ENCODE measurements at places on chromosomes 1 and 21. TPM values are rescaled to one million over a fixed set of nuclear protein-coding genes. Genes with fewer than 3 reads are reported as not detected.

GRCh38 chr1:174074757-174075156 is 52.6 kb upstream of the RC3H1 start:
- no peak overlapping the region for H3K27ac ChIP-seq
- no peak overlapping the region for H3K4me3 ChIP-seq
- no peaks in the 10 kb centered on the region for H3K4me1 ChIP-seq
- no peak for DNase-seq
- H3K27me3 ChIP-seq: no peaks in the 10 kb centered on the region
- no peaks in the 10 kb centered on the region for H3K36me3 ChIP-seq

- H3K27me3 ChIP-seq: no peaks in the 10 kb centered on the region
- no peaks in the 10 kb centered on the region for H3K4me1 ChIP-seq
- peak overlapping the region; percentile 86 for H3K4me3 ChIP-seq
Observed at GRCh38 chr1:37989361-37989930, 376 bp downstream of the SF3A3 start.

The ASPM gene
- polyA plus RNA-seq: 19.5 TPM

DNA sequence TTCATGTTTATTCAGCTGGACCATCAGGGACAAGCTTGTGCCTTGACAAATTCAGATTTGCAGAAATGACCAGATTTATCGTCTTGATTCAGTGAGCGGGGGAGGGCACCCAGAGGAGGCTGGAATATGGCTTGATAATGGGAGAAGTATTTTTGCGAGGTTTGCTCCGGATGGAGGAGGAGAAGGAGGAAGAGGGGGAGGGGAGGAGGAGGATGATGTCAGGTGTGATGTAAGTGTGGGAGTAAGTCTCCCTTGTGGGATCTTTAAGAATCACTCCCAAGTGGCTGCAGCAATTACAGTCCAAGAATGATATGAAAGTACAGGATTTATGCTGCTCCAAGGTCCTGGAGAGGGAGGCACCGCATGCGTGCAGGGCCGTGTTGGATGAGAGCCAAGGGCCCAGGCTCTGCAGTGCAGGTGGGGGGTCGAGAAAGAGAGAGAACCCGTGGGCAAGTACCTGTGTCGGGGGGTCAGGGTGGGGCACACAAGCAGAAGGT is 5.6 kb upstream of the ZNF496 start:
- no peak for DNase-seq
- peaks cover 5% of the 10 kb centered on the region for H3K27me3 ChIP-seq
- H3K4me1 ChIP-seq: peaks cover 27% of the 10 kb centered on the region
- H3K4me3 ChIP-seq: no peak overlapping the region
- H3K27ac ChIP-seq: no peak overlapping the region

The PLA2G2D gene
- polyA plus RNA-seq: 0.15 TPM

DNA sequence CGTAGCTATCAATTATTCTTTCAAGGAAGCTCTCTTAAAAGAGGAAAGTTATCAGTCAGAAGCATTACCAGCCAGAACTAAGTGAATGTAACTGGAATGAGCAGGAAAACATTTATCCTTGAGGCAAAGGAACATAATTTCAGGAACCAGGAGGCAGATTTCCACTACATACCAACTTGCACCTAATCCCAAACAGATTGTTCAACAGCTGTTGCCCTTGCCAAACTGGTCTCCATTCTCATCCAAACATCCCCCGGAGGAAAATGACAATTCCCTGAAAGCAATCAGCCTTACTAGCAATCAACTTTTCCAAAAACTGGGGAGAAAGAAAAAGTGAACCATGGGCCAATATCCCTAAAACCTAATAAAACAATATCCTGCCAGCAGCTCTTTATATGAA is 35.0 kb downstream of the ENAH start:
- no peak overlapping the region for H3K27ac ChIP-seq
- no peaks in the 10 kb centered on the region for H3K4me1 ChIP-seq
- no peaks in the 10 kb centered on the region for H3K36me3 ChIP-seq
- no peaks in the 10 kb centered on the region for H3K27me3 ChIP-seq
- no peak overlapping the region for H3K4me3 ChIP-seq
- DNase-seq: no peak

GRCh38 chr1:33284049-33284448 is 27.8 kb downstream of the ZNF362 start:
- DNase-seq: no peak
- H3K27ac ChIP-seq: no peak overlapping the region
- H3K36me3 ChIP-seq: no peaks in the 10 kb centered on the region
- H3K4me1 ChIP-seq: no peaks in the 10 kb centered on the region

- no peak overlapping the region for H3K27ac ChIP-seq
- H3K4me1 ChIP-seq: no peaks in the 10 kb centered on the region
- no peak overlapping the region for H3K4me3 ChIP-seq
- no peaks in the 10 kb centered on the region for H3K36me3 ChIP-seq
- DNase-seq: no peak
- H3K27me3 ChIP-seq: no peaks in the 10 kb centered on the region
Observed at GRCh38 chr1:60059468-60059867, 14.1 kb downstream of the C1orf87 start.

DNA sequence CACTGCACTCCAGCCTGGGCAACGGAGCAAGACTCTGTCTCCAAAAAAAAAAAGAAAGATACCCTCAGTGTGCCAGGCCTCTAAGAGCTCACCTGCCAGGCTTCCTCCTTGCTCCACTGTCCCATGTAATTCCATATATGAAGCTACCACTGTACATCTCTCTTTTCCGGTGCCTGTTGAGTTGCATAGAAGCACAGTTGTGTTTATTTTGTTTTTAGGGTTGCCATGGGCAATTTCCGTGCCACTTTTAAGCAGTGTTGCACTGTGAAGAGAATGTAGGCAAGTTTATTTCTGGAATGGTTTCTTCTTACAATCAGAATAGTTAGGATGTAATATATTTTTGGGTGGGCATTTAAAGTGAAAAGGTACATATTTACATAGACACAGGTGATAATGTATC is 23.3 kb downstream of the MR1 start:
- no peaks in the 10 kb centered on the region for H3K36me3 ChIP-seq
- no peak overlapping the region for H3K4me3 ChIP-seq
- H3K27ac ChIP-seq: no peak overlapping the region
- H3K27me3 ChIP-seq: no peaks in the 10 kb centered on the region

DNA sequence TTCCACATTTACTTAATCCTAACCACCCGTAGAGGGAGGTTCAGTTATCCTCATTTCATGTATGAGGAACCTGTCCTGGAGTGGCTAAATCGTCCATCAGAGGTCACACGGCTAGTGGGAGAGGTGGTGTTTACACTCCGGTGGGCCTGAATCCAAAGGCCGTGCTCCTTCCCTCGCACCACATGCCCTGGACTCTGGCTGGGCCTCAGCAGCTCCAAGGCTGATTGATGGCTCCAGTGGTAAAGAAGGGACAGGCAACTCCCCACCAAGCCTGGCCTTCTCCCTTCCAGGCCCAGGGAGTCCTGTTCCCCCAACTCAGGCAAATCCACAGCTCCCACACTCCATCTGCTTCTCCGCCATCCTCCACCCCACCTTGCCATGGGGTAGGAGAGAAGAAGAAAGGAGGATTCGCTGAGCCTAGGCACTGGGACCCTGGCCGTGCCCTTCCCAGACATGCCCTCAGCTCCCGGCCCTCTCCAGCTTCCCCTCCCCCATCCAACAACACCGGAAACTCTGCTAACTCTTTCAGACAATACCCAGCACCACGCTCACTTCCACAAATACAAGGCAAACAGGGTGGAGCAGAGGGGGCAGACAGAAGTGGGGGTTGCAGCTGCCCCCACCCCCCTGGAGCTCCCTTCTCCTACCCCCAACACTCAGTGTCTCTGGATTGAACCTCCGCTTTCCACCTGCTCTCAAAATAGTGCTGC is 10.9 kb downstream of the ARHGEF2 start:
- no peaks in the 10 kb centered on the region for H3K36me3 ChIP-seq
- H3K27ac ChIP-seq: peak overlapping the region; percentile 71
- no peaks in the 10 kb centered on the region for H3K27me3 ChIP-seq
- peaks cover 93% of the 10 kb centered on the region for H3K4me1 ChIP-seq
- no peak for DNase-seq

- H3K27ac ChIP-seq: no peak overlapping the region
- H3K27me3 ChIP-seq: no peaks in the 10 kb centered on the region
- no peak overlapping the region for H3K4me3 ChIP-seq
Observed at GRCh38 chr1:69485616-69486015, 82.1 kb upstream of the LRRC7 start.

The PADI4 gene
- 2.3 TPM for polyA plus RNA-seq

DNA sequence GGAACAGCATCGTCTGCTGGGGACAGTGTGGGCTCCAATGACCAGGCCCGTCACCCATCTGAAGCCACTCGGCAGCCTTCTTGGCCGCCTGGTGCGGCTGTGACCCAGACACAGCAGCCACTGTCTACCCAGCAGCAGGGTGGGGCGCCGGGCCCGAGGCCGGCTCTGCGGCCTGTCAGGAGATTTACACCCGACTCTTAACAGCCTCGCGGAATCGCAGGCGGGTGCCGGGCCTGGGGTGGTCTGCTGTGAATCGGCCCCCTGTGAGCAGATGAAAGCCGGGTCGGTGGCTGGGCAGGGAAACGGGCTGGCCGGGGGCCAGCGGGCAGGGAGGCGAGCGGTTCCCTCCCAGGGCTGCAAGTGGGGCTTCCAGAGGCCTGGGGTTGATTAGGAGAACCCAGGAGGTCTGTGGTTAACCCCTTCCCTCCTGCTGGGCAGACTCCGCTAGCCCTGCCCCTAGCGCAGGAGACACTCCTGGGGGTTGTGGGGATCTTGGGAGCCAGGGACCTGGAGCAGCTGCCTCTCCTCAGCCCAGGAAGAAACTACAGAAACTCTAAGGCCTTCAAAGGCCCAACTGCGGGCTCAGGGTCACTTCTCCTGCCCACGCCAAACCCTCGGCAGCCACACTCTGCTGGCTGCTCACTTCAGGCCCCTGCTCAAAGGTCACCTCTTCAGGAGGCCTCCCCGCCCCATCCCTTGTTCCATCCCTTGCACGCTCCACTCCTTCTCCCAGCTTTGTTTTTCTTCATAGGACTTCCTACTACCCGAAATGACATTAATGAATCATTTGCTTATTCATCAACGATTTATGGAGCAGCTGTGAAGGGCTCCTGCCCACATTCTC is 15.6 kb downstream of the RUNX3 start:
- no peaks in the 10 kb centered on the region for H3K36me3 ChIP-seq
- H3K27ac ChIP-seq: no peak overlapping the region
- no peak for DNase-seq

DNA sequence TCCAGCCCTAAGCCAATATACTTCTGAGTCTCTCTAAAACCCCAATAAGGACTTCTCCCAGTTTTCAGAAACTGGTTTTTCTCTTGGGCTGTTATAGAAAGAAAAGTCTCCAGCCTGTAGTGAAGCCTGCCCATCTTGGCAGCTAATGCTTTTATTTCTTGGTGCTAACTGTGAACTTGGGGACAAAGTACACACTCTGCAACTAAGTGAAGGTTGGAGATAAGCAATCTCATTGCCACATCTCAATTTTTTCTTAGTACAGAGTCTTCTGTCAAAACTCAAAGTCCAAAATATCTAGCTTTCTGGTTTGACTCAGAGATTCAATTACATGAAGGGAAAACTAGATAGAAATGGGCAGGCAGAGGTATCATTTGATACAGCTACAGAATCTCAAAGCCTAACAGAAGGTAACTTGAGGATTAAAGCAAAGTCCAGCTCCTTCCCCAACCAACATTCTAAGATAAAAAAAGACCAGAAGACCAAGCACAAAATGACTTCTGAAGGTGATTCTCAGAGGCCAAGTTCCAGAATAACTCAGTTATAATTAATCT is 14.0 kb downstream of the AK2 start:
- no peak overlapping the region for H3K4me3 ChIP-seq
- H3K27me3 ChIP-seq: no peaks in the 10 kb centered on the region
- no peak for DNase-seq
- peaks cover 23% of the 10 kb centered on the region for H3K4me1 ChIP-seq

DNA sequence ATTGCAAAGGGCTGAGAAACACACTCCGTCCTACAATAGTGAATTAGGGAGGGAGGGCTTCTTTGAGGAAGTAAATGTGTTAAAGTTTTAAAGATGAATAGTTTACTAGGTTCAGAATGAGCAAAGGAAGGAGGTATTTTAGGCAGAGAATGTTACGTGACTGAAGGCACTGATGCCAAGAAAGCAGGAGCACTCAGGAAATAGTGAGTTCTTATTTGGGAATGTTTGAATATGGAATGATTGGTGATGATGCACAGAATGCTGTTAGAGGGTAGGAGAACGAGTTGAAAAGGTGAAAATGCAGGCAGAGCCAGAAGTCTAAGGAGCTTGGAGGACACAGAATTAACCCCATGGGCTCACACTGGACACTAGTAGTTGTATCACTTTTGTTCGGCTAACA is 108.0 kb downstream of the NRIP1 start:
- H3K4me3 ChIP-seq: no peak overlapping the region
- no peaks in the 10 kb centered on the region for H3K27me3 ChIP-seq
- H3K27ac ChIP-seq: no peak overlapping the region
- no peak for DNase-seq
- H3K36me3 ChIP-seq: no peaks in the 10 kb centered on the region

DNA sequence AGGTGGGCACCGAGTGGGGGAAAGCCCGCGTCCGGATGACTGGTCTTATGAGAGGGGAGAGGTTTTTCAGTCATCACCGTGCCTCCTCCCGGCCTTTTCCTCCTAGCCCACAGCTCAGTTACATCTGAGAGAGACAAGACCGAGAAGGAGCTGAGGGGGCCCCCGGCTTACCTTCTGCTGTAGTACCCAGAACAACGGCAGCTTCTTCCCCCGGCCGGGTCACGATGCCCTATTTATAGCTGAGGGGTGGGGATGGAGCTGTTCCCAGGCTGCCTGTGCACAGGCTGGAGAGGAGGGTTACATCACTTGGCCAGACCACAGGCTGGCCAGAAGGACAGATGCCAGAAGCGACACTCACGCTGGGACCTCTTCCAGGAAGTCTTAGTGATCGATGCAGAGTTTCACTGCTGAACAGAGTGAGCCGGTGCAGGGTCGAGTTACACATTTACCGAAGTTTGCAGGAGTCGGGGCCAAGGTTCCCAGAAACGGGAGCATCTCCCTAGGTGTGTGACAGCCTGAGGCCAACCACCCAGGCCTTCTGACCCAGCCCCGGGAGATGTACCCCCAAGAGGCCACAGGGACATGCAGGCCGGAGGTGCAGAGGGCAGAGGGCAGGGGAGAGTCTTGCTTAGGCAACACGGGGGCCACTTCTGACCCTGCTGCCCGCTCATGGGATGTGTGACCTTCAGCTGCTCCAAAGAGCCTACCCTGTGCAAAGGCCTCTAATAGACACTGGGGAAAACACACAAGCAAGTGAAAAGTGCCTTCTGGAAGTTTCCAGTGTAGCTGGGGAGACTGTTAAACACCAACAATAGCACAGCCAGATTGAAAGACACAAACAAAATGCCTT is at the start of gene AGT:
Gene AGT, minus strand, starts transcription at position 208 of the 850 bp plus-strand sequence. CDS start 3,299 bp downstream, outside the sequence.
- no peak within 1 kb of the TSS for H3K4me3 ChIP-seq

The CD1E gene
- not detected for polyA plus RNA-seq

- DNase-seq: no peak
- H3K27me3 ChIP-seq: no peaks in the 10 kb centered on the region
- H3K4me1 ChIP-seq: no peaks in the 10 kb centered on the region
- H3K27ac ChIP-seq: no peak overlapping the region
Observed at GRCh38 chr1:164836614-164837018, 277.6 kb downstream of the PBX1 start.

GRCh38 chr1:21435646-21436487 is 4.1 kb upstream of the NBPF3 start:
- H3K27ac ChIP-seq: no peak overlapping the region
- H3K36me3 ChIP-seq: no peaks in the 10 kb centered on the region
- H3K27me3 ChIP-seq: no peaks in the 10 kb centered on the region
- no peak for DNase-seq

- H3K27ac ChIP-seq: no peak overlapping the region
- DNase-seq: no peak
- no peaks in the 10 kb centered on the region for H3K27me3 ChIP-seq
Observed at GRCh38 chr21:46243960-46244361, 15.4 kb upstream of the LSS start.

Data from left lung (tissue), 14 donors.